ENCODE measurements at places on chromosomes 2 and 18.

GRCh38 chr2:99615247-99615771 lies 125.5 kb upstream of the REV1 start:
- DNase-seq: no peak

DNA sequence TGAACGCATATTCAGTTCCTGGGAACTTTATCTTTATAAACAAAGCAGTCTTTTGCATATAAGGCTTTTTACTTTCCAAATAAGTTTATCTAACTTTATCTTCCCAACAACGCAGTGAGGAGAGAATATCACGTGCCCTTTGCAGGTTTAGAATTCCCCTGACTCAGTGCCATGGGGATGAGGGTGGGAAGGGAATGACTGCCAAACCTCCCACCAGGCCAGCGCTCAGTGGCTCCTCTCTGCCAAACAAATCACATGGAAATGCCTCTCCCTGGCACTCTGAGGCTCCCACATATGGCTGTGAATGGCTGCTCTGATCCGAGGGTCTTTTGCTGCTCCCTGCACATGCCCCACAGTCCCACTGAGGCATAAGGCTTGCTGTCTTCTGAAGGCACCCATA lies 158.3 kb downstream of the DNAH6 start:
- DNase-seq: no peak

GRCh38 chr2:188122985-188123384 lies 168.7 kb upstream of the GULP1 start:
- no peak for DNase-seq

DNA sequence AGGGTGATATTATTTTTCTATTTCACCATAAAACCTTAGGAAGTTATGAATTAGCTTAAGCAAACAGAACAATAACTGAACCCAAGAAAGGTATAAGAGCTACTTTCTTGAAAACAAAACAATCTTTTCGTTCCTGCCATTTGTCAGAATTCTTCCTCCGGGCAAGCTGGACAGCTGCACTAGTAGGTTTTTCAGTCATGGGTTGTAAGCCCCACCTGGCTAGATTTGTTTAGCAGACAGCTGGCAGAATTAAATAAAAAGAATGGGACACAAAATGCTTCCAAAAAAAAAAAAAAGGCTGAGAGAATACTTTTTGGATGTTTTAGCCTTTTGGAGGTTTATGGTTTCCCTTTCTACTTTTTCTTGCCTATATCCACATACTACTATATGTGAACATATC lies 694.1 kb downstream of the ARHGAP15 start:
- DNase-seq: no peak

DNA sequence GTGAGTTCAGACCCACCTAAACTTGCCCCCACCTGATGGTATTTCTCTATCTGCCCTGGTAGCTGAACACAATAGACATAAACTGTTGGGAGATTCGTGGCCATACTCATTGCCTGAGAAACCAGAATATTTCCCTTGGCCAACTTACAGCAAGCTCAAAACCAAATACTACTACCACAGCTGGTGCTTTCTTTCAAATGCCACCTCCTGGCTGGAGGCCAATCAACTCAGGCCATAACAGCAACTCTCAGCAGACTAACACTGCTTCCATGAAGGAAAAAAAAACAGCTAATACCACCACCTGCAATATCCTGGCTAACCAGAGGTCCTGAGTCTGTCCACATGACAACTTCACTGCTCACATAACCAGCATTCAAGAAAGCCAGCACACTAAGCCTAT lies 373.1 kb downstream of the CMPK2 start:
- no peak for DNase-seq

All from stimulated activated CD8-positive, alpha-beta memory T cell treated with anti-CD3 and anti-CD28 coated beads, Interleukin-4, amount 100 ng/mL, for 4 hours (primary cell).